ENCODE measurements at places on chromosomes 3 and 15. TPM values are rescaled to one million over a fixed set of nuclear protein-coding genes. Genes with fewer than 3 reads are reported as not detected.

DNA sequence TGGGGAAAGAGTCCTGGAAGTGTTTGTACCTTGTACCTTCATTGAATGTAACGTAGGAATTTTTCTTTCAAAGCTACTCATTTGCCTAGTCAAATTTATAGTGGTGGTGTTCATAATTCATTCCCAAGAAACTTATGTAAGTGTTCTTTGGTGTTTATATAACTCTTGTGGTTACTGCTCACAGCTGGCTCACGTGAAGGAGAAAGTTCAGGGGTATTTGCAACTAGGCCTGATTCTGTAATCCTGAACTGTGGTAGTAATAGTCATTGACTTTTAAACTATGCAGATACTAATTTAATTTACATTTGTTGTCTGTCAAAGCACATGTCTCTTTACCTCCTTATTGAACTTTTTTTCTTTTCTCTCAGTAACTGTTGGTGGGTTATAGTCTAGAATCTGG lies 50.5 kb upstream of the TEX264 start:
- no peak for DNase-seq

- DNase-seq, result no peak
These were observed 3.2 kb upstream of the TBC1D23 start for GRCh38 chr3:100257586-100257985.

GRCh38 chr15:69225355-69226022 lies 65.1 kb downstream of the GLCE start:
- DNase-seq, result no peak

- no peak for DNase-seq
These were observed 14.3 kb downstream of the ARL8B start for GRCh38 chr3:5136211-5136918.

- DNase-seq, result no peak
These were observed 41.2 kb downstream of the CEP63 start for GRCh38 chr3:134527037-134527436.

- DNase-seq, result no peak
These were observed 1.2 kb downstream of the PRR20G start for GRCh38 chr3:127286571-127287140.

DNA sequence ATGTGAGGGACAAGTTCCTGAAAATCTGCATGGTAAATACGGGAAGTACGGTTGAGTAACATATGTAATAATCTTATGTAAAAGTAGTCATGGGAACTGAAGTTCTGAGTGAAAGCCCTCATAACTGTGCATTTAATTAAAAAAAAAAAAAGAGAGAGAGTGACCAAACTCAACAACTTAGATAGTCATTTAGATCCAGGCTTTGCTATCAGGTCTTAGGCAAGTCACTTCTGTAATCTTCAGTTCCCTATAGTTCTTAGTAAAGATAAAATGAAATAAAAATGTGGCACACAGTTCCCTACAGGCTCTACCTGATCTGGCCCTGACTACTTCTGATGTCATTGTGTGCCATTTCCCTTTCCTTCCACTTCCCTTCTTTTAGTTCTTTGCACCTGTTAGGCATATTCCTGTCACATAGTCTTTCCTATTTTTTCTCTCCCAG lies 15.0 kb downstream of the RNF111 start:
- no peak for DNase-seq

GRCh38 chr3:119589102-119589773 lies 8.4 kb upstream of the PLA1A start:
- no peak for DNase-seq

- DNase-seq, result no peak
These were observed 4.5 kb upstream of the ZNF280D start for GRCh38 chr15:56737791-56738190.

DNA sequence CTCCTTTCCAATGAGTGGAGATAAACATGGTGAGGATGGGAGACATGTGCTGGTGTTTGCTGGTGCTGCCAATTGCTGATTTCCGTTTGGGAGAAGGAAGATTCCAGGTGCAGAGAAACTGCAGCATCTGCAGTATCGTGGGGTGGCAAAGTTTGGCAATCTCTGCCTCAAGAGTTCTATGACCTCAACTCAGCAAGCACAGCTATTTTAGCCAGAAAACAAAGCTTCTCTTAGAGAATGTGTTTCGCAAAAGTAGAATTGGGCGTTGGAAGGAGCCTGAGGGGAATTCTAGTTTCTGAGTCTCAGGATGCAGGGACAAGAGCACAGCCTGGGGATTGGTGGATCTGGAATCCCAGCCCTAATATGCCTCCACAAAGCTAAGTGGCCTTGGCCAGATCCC lies 18.2 kb upstream of the SHC4 start:
- peak; percentile 58 for DNase-seq

Gene GOLGA6B
- not detected for total RNA-seq

Gene AGBL1
- not detected for total RNA-seq

Gene PRICKLE2
- 72.5 TPM for total RNA-seq

Gene NDN
- 39.2 TPM for total RNA-seq

Data from breast epithelium (tissue), 4 donors.